ENCODE measurements at places on chromosomes 16 and 17.

- DNase-seq, result no peak
Observed at GRCh38 chr17:58344791-58345157, 7.2 kb downstream of the SUPT4H1 start.

GRCh38 chr17:17434477-17434876 is 42.3 kb upstream of the MED9 start:
- DNase-seq, result no peak

GRCh38 chr17:78748048-78748729 is 33.9 kb downstream of the CYTH1 start:
- no peak for DNase-seq

- no peak for DNase-seq
Observed at GRCh38 chr16:71499775-71500364, 10.7 kb upstream of the ZNF19 start.

GRCh38 chr17:42678951-42679491 is 2.2 kb upstream of the PLEKHH3 start:
- DNase-seq, result no peak

DNA sequence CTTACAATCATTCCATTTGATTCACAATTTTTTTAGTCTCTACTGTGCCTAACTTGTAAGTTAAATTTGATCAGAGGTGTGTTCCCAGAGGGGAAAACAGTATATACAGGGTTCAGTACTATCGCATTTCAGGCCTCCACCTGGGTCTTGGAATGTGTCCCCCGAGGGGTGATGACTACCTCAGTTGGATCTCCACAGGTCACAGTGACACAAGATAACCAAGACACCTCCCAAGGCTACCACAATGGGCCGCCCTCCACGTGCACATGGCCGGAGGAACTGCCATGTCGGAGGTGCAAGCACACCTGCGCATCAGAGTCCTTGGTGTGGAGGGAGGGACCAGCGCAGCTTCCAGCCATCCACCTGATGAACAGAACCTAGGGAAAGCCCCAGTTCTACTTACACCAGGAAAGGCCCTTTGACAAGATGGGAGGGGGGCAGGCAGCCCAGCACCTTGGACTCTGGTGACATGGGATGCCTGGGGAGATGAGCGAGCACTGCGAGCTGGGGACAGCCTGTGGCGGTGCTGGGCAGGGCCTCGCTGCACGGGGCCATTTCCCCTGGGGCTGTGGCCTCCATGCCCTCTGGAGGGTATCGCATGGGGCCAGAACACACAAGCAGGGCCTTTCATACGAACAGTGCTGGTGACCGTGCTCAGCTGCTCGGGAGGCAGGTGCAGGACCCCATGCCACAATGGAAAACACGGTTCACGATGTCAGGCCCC is 33.9 kb downstream of the PDIA2 start:
- DNase-seq, result no peak

GRCh38 chr17:58487589-58488427 is at the start of gene HSF5:
TSS of gene HSF5 (minus strand) at chr17:58488408. CDS start at chr17:58488274, 134 bp downstream.
- DNase-seq, result no peak

DNA sequence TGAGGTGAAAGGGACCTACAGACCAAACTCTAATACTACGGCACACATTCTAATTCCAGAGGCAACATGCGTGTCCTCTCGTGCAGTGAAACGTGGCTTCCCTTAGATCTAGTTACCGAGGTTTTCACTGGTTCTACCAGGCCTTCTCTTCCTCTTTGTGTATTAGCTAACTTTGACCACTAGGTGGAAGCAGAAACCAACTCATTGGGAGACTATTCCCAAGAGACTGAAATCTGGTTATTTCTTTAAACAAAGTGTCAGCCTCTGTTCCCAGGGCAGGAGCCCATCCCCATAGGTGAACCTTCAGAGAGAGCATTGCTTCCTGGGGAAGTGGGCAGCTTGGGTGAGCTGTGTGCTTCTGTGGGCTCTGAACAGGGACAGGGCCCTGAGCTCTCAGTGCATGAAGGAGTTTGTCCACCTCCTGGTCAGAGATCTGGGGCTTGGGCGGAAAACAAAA is 19.7 kb upstream of the RCVRN start:
- no peak for DNase-seq

DNA sequence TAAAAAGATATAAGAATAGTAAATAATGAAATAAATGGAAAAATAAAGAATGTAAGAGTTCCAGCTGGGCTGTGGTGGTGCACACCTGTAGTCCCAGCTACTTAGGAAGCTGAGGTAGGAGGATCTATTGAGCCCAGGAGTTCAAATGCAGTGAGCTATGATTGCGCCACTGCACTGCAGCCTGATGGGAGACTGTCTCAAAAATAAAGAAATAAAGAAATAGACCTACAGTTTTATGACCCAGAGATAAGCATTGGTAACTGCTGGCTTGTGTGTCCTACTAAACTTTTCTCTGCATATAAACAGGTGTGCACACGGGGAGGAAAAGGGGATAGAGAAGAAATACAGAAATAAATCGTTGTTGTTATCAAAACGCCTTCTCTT is 7.8 kb upstream of the PDP2 start:
- no peak for DNase-seq

- no peak for DNase-seq
Observed at GRCh38 chr17:9957244-9957643, 52.2 kb upstream of the RCVRN start.

- DNase-seq, result no peak
Observed at GRCh38 chr16:87308826-87309225, 8.4 kb downstream of the C16orf95 start.

DNA sequence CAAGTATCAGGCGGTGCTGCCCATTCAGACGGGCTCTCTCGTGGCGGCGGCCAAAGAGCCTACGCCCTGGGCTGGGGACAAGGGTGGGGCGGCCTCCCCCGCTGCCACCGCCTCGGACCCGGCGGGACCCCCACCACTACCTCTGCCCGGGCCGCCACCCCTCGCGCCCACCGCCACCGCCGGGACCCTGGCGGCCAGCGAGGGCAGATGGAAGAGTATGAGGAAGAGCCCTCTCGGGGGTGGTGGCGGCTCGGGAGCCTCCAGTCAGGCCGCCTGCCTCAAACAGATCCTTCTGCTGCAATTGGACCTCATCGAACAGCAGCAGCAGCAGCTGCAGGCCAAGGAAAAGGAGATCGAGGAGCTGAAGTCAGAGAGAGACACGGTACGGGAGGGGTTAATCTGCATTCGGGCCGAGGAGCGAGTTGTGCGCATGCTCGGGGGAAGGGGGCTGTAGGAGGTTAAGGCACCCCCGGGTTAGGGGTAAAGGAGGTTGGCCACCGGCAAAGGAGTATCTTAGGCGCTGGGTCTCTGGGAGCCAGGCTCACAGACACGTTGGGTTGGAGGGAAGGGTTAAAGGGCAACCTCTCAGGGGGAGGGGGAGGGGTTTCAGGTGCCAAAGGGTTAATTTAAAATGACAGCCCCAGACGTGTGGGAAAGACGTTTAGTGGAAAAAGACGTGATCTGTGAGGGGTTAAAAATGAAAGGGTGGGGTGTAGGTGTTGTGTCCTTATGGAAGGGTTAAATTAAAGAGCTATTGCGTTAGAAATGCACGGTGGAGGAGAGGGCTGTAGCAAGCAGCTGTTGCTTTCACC is 1.4 kb downstream of the MSL1 start:
- no peak for DNase-seq

DNA sequence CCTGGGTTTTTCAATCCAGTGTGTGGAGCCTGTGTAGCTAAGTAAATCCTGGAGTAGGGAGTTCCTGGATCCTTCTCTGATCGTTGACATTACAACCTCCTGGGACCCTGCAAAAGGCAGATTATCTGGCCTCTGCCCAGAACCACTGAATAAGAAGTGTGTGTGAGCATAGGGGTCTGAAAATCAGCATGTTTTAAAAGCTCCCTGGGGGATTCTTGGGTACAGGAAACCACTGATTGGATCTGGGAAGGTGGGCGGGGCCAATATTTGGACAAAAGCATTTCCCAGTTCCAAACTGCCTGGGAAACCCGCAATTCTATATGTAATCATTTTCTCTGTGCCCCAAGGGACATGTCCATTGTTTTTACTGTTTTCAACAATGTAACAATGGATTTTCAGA is 27.2 kb upstream of the BEAN1 start:
- DNase-seq, result no peak

- DNase-seq, result no peak
Observed at GRCh38 chr16:46573008-46573833, 48.0 kb downstream of the SHCBP1 start.

- no peak for DNase-seq
Observed at GRCh38 chr17:50139950-50140885, 10.3 kb upstream of the SAMD14 start.

DNA sequence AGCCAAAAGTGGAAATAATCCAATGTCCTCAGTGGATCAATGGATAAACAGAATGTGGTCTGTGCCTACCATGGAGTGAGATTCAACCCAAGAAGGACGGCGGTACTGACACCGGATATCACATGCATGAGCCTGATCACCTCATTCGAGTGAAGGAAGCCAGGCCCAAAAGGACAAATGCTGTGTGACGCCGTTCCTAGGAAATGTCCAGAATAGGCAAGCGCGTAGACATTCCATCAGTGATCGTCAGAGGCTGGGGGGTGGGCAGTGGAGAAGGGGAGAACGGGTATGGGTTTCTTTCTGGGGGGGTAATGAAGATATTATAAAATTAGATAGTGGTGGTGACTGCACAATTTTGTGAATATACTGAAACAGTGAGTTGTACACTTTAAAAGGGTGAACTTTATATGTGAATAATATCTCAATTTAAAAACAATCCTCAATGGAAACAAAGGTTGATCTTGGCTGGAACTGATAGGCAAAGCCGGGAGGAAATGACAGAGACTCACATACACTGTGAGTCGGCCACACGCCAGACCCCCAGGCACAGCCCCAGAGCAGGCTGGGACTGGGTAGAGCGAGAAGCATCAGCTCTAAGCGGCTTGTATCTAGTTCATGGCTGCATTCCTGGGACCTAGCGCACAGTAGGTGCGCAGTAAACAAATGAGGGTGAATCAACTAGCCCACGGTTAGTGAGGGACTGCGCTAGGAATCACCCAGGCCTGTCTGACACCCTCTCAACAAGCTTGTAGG is 3.5 kb downstream of the DBNDD1 start:
- DNase-seq, result no peak

DNA sequence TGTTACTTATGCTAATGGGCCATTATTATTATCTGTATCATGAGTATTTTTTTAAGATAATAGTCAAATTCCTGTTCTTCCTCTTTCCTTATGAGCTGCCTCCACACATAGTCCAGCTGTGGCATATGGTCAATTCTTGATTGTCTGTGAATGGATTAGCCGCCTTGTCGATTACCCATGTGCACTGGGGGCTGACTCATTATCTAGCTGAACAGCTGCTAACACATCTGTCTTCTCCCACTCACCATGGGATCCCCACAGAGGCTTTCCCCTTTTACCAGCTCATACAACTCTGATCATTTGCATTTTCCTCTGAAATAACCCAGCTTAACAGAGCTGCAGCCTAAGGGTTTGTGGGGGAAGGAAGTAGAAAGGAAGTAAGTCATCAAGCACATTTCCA is 915.0 kb downstream of the CDH11 start:
- no peak for DNase-seq

DNA sequence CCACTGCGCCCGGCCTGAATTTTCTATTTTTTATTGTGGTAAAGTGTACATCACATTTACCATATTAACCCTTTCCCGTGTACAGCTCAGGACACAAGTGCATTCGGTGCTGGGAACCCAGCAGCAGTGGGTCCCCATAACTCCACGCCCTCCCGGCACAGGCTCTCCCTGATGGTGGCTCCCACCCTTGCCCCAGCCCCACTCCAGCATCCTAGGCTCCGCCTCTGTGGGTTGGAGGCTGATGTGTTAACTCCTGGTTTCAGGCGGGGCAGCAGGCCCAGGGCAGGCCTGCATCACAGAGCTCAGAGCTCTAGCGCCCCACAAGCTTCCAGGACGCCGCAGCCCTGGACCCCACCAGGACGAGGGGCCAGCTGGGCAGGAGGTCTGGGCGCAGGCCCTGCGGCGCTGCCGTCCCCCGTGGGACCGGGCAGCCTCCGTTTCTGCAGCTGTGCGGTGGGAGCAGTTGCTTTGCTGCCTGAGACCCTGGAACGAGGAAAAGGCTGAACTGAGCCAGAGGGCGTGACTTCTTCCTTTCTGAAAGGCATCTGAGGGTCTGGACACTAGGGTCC is 19.6 kb downstream of the ZFPM1 start:
- no peak for DNase-seq

GRCh38 chr16:4746991-4747574 is 12.7 kb downstream of the DNAAF8 start:
- no peak for DNase-seq

All from NCI-H1417 treated with DMSO at 0.1 percent for 48 hours (cell line).